ENCODE measurements at places on chromosomes 12 and 14.

DNA sequence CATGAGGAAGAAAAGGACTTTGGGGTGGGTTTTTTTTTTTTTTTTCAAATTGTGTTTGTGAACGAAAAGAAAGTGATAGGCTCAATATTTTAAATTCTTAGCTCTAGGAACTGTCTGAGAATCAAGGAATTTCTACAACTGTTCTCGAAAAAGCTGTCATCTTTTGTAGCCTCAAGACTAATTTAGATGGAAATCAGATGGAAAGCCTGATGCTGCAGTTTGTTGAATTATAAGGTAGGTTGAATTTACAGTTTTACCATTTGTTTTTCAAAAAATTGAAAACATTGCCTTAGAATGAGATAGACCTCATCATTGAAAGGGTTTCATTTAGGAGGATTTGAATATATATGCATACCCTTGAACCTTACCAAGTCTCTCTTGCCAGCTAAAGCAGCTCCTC lies 109.3 kb upstream of the TRHDE start:
- DNase-seq, result no peak

DNA sequence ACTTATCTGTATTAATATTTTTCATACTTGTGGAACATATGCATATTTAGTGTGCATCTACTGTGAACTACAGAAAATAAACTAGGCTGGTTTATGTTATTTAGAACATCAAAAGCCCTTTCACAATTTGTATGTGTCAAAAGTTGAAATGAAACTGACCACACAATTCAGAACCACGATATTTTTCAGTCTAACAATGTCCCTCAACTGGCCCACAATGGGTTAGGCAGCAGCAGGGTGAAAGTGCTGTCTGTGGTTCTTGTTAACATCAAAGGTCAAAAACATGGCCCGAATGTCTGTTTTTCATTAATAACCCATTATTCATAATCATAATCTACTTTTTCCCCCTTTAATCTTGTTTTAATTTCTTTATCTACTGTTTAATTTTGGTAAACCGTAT lies 559.9 kb upstream of the ATP2B1 start:
- DNase-seq, result no peak

GRCh38 chr14:72129291-72129690 lies 197.1 kb downstream of the RGS6 start:
- DNase-seq, result no peak

GRCh38 chr14:88170333-88170732 lies 152.7 kb downstream of the KCNK10 start:
- no peak for DNase-seq

DNA sequence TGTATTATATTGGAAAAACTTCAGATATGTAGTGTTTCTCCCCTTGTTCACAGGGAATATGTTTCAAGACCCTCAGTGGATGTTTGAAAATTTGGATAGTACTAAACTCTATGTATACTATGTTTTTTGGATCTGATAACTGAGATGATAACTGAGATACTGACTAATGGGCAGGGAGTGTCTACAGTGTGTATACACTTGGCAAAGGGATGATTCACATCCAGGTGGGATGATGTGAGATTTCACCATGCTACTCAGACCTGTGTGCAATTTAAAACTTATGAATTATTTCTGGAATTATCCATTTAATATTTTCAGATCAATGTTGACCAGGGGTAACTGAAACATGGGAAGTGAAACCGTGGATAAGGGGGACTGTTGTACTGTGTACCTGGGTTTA lies 13.8 kb downstream of the RAD51B start:
- DNase-seq, result no peak

- no peak for DNase-seq
Measured at GRCh38 chr12:123532019-123532418, 1.5 kb downstream of the RILPL1 start.

DNA sequence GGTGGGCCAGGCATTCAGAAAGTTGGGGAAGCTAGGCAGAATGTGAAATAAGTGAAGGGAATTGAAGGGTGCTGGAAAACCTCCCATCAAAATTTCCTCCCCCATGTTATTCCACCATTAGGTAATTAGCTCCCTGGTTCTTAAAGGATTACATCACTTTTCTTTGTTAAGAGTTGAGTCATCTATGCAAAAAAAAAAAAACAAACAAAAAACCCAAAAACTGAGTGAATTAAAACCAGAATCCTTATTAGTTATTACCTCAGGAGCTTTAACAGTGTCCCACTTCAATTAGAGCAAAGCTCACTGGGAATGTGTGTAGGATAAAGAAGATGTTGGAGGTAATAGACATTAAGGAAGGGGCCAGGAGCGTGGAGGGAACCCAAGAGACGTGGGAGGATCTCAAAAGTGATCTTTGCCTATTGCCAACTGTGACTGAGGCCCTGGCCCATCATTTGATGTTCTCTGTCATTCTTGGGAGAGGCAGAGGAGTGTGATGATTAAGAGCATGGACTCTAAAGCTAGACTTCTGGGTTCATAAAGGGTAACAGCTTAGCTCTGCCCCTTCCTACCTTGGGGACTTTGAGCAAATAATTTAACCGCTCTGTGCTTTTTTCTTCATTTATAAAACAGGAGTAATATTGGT lies 364.7 kb downstream of the APAF1 start:
- DNase-seq, result no peak

GRCh38 chr12:103560604-103561101 lies 26.4 kb upstream of the STAB2 start:
- DNase-seq, result no peak

DNA sequence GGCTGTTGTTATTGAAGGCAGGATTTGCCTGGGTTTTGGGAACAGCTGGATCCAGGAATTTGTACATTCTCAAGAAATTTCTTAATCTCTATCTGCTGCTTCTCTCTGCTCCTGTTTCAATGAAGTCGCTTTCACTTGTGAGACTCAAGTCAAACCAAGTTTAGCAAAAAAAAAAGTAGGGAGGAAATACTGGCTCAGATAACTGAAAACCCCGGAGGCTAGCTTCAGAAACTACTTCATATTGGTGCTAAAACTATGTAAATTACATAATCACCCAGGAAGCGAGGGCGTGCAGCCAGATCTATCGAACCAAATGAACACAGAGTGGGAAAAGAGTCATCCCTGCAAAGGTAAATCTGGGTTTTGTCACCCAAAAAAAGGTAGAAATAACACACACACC lies 68.3 kb upstream of the FICD start:
- DNase-seq, result no peak

DNA sequence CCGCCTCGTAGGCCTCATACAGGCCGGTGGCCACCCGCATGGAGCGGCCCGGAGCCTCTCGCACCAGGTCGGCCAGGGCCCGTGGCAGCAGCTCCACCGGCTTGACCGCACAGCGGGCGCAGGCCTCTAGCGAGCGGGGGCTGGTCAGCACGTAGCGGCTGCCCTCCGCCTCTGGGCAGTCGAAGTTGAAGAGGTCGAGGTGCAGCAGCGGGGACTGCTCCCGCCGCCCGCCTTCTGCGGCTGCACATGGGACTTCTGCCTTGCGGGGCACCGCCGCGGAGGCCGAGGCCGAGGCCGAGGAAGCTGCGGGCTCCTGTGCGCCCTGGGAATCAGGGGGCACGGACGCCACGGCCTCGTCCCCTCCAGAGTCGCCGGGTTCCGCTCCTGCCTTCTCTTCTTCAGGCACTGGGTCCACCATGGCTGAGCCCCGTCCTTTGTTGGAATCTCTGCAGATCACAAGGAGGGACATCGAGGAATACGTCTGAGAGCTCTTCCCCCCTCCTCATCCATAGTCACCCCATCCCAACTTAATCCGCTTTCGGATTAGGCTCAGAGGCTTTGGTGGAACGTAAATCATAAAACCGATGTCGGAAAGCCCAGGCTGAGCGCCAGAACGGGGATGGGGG lies 1.4 kb downstream of the CCDC177 start:
- DNase-seq, result no peak

GRCh38 chr12:92537290-92537960 lies 165.4 kb upstream of the PLEKHG7 start:
- DNase-seq, result no peak

- no peak for DNase-seq
Measured at GRCh38 chr12:90172524-90172923, 463.9 kb upstream of the ATP2B1 start.

DNA sequence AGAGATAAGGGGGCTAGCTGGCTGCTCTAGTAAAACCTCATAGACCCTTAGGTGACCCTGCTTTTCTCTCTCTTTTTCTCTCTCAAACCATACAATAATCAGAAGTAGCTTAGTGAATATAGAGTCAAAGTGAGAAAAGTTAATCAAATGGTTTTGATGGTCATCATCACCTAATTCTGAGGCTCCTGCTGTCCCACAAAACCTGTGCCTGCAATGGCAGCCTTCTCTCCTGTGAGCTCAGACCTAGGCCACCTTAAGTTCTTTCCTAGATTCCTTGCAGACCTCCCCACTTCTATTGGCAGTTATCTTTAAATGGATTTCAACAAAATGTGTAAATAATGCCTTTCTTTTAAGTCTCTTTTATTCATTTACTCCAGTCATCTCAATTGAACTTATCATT lies 1.5 kb upstream of the RPAP3 start:
- DNase-seq, result no peak

GRCh38 chr14:99790201-99790977 lies 2.8 kb upstream of the EML1 start:
- DNase-seq, result no peak

DNA sequence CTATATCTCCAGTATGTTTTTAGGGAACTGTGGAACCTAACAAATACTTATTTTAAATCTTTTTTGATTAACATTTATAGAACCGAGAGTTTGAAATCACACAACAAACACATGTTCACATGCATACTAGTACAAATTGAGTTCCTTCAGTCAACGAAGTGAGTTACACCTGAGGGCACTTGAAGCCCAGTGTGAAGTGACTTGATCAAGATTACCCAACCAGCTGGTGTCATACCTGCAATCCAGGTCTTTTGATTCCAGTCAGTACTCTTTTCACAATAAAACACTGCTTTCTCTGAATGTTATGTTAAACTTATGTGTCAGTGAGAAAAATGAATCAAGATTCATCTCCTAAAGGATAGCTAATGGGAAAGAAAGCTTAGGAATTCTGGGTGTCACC lies 35.2 kb downstream of the VRK1 start:
- no peak for DNase-seq

GRCh38 chr14:81311141-81311540 lies 89.0 kb downstream of the STON2 start:
- no peak for DNase-seq

GRCh38 chr14:68664225-68664681 lies 128.6 kb downstream of the ZFP36L1 start:
- DNase-seq, result no peak
